ENCODE measurements at places on chromosomes 1 and 21. TPM values are rescaled to one million over a fixed set of nuclear protein-coding genes. Genes with fewer than 3 reads are reported as not detected.
A peak's percentile ranks its signal among the peaks of the same experiment; 100 is the strongest.

DNA sequence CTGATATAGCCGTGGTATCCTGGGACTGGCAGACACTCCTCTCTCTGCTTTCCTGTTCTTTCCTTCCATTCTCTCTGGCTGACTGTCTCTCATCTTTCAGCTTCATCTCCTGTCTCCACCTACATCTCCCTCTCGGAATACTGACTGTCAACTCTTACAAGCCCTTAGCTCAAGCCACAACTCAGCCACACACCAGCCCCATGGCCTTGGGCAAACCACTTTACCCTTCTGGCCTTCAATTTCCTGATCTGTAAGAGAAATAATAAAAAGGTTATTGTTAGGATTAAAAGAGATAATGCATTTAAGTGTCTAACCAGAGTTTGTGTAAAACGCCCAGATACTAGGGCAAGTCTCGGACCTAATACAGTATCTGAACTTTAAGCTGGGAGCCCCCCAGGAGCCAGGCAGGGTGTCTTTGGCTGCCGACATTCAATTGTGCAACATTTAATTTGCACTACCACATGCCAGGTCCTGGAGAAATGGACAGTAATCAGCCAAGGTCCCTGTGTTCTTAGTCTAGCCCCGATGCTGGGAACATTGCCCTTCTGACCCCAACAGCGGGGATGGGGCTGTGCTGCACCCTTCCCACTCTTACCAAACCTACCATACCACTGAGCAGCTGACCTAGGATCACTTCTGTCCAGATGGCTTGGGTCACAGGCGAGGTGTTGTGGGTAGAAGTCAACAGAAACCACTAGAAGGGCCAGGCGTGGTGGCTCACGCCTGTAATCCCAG is 5.1 kb downstream of the ECHDC2 start:
- ATAC-seq: no peak

DNA sequence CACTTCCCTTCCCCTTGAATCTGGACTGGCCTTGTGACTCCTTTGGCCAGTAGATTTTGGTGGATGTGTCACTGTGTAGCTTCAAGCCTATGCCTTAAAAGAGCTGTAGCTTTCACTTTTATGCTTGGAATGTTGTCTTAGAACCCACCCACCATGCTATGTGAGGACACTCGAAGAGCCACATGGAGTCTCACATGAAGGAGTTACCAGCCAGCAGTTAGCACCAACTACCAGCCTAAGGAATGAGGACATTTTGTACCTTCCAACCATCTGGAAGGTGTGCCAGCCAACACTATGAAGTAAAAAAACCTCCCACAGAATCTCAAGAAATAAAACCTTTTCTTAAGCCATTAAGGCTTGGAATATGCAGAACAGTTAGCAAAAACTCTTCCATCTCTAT is 50.6 kb downstream of the LRRC8B start:
- ATAC-seq: no peak

DNA sequence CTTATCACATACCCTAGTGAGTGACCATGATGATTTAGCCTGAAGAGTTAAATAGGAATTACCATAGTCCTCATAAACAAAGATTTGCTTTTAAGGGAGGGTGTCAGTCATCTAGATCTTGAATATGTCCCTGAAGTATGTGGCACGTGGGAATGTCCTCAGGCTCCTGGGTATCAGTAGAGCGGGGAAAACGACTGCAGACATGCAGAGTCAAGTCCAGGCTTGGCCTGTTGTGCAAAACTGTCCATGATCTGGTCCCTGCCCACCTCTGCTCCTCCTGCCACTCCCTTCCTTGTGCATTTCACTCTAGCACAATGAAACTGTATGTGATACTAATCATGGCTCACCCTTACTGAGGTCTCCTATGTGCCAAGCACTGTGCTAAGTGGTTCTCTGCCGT is 12.9 kb downstream of the MOV10 start:
- ATAC-seq: peak; percentile 96

DNA sequence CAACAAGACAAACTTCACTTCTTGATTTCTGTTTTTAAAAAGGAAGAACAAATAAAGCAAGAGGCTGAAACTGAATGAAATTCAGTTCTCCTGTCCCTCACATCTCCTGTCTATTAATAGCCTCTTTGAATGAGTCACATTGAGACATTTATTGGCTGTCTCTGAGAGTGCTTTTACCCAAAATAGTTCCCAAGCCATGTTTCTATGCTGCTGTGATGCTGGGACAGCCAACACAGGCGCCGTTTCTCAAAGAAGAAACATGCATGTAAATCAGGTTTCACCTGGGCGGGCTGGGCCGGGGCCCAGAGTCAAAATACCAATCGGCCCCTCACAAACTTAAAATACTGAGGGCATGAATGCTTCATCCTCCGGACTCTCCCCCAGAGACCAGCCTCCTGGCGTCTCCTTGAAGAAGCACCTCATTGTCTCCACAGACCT is 105.2 kb downstream of the EDEM3 start:
- ATAC-seq: no peak

GRCh38 chr21:33247599-33247998 is 17.9 kb downstream of the IFNAR2 start:
- ATAC-seq: no peak

DNA sequence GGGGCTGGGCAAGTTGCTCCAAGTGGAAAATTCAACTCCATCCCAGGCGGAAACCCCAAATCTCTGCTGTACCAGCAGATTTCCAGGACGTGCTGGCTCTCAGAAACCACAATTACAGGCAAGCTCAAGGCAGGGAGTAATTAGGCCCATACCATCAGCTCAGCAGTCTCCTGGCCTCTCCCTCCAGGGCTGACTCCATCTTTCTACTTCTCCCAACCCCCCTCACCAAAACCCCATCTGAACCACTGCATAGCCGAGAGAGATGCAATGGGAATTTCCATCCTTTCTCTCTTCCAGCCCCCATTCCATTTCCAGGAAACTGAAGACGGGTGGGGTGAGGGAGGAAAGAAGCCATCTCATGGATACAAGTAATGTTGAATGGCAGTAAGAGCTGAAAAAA is 41.2 kb downstream of the ARHGEF11 start:
- no peak for ATAC-seq

DNA sequence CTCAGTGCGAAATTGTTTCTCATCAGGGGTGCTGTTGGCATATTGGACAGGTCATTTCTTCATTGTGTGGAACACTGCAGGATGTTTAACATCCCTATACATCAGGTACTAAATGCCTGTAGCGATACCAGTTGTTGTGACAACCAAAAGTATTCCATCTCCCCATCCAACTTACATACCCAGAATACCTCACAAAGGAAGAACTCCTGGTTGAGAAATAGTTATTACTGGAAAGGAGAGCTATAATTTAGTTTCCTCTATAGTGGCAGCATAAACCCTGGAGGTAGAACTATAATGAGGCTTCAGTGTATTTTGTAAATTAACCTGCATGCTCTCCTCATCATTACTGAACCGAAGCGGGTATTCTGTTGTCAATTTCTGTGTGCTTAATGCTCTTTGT is 45.1 kb downstream of the IVNS1ABP start:
- ATAC-seq: no peak

DNA sequence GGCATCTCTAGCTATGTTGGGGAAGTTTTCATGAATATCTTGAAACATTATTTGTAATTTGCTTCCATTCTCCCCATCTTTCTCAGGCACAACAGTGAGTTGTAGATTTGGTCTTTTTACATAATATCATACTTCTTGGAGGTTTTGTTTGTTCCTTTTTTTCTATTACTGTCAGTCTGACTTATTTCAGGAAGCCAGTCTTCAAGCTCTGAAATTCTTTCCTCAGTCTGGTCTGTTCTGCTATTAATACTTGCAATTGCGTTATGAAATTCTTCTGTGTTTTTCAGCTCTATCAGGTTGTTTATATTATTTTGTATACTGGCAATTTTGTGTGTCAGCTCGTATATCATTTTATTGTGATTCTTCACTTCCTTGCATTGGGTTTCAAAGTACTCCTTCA is 424.6 kb upstream of the PTBP2 start:
- ATAC-seq: no peak

DNA sequence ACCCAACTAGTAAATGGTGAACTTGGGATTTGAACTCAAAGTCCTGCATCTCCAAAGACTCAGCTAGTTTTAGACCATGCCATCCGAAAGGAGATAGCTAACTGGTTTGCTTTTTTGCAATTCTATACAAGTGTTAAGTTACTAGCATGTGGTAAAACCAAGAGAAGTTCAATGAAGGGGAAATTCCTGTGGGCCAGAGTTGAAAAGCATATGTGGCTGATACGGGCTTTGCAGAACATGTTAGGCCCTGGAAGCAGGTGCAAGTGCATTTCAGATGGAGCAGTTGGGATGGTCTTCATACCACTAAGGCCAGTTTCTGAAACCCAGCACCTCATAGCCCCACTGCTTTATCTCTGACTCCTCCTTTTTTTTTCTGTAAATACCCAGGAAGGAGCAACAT is 620.9 kb downstream of the PLPP3 start:
- no peak for ATAC-seq

GRCh38 chr1:119724611-119725218 is 13.0 kb downstream of the PHGDH start:
- ATAC-seq: no peak

DNA sequence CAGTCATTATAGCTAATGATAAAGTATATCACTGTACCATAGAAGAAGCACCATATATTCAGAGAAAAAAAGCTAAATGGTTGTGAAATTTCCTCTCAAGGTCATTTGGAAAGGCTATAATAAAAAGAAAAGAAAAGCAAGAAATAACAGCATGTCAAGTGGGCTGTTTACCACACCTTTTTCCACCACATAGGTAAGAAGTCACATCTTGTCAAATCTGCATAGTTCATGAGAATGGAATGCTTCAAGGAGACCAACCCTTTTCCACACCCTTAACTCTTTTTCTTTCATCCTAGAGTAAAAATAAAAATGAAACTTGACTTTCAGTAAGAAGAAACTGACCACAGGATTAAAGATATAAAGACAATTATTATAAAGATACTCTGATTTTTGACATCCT is 91.2 kb downstream of the ATP6V1G3 start:
- ATAC-seq: peak; percentile 97

- ATAC-seq: peak; percentile 47
Observed at GRCh38 chr1:114345930-114346479, 165.0 kb downstream of the TRIM33 start.

GRCh38 chr21:46063734-46064680 is 33.9 kb upstream of the COL6A2 start:
- ATAC-seq: no peak

GRCh38 chr1:54607821-54608565 is 15.3 kb downstream of the FAM151A start:
- ATAC-seq: no peak

- no peak for ATAC-seq
Observed at GRCh38 chr1:84025966-84026365, 27.0 kb upstream of the TTLL7 start.

GRCh38 chr1:52365746-52366516 is at the start of gene CC2D1B:
Gene CC2D1B (minus strand): TSS chr1:52366205. CDS start chr1:52364620, 1,585 bp downstream.
- peak; percentile 95 for ATAC-seq

GRCh38 chr1:181318022-181318857 is 165.1 kb upstream of the CACNA1E start:
- ATAC-seq: no peak

DNA sequence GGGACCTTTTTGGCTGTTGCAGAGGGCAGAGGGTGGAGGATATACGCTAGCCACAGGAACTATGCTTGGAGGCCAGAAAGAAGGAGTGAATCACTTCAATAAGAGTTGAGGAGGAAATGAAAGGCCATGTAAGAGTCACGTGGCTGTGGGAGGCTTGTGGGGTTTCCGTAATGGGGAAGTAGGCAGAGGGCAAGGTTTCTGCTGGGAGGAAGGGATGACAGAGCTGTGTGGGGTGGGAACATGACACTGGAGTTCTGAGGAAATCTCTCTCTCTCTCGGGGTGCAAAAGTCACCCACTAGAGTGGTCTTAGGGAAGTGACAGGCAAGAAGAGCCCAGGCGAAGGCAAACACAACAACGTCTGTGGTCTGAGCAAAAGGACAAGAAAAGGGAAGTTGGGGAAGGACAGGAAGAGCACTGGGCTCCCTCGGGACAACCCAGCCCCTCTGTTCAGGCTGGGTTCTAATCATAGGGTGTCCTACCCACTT is 3.9 kb upstream of the CD1C start:
- ATAC-seq: peak; percentile 57

The KIRREL1 gene
- total RNA-seq: 9.9 TPM

The OR6K6 gene
- total RNA-seq: not detected

The SYTL1 gene
- total RNA-seq: 113 TPM

GRCh38 chr1:202038688-202039346 is 28.4 kb downstream of the ELF3 start:
- no peak for ATAC-seq

The C1QA gene
- 10.4 TPM for total RNA-seq

The NUDT4B gene
- total RNA-seq: not detected

- ATAC-seq: no peak
Observed at GRCh38 chr1:77182083-77182482, 37.1 kb downstream of the PIGK start.

GRCh38 chr1:220367833-220368232 is 95.6 kb upstream of the RAB3GAP2 start:
- ATAC-seq: no peak

DNA sequence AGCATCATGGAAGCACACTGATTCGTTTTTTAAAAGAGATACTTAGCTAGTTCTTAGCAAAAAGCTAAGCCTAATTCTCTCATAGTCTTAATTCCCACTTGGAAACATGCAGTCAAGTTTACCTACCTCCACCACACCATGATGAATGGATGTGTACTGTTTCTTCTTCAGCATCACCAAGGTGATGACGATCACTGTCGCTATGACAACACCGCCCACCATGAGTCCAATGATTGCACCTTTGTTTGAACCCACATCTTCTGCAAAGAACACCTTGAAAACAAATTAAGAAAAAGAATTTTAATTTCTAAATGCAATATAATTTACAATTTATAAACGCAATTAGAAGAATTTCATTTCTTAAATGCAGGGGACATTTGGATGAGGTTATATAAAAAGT is 156.8 kb downstream of the GABPA start:
- no peak for ATAC-seq

GRCh38 chr1:248872752-248873408 is 14.0 kb upstream of the ZNF692 start:
- ATAC-seq: peak; percentile 62

- ATAC-seq: no peak
Observed at GRCh38 chr1:45545553-45546310, 4.9 kb upstream of the AKR1A1 start.

The CFAP74 gene
- not detected for total RNA-seq

- no peak for ATAC-seq
Observed at GRCh38 chr21:32203877-32204480, 74.9 kb downstream of the MIS18A start.

- peak; percentile 18 for ATAC-seq
Observed at GRCh38 chr1:185566995-185567394, 167.2 kb upstream of the HMCN1 start.

The TDRD5 gene
- not detected for total RNA-seq

DNA sequence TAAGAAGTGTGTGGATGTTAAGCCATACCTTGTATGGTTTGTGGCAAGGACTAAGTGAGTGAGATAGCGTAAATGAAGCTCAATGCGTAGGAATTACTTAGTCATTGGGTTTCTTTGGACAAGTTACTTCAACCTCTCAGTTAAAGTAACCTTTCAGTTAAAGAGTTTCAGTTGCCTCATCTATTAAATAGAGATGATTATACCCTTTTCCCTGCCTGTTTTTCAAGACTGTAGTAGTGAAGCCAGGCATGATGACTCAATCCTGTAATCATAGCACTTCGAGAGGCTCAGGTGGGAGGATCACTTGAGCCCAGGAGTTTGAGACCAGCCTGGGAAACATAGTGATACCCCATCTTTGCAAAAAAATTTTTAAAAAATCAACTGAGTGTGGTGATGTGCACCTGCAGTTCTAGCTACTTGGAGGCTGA is 6.3 kb downstream of the ZMPSTE24 start:
- no peak for ATAC-seq

The GUCA2B gene
- not detected for total RNA-seq
